Stimulated activated CD4-positive, alpha-beta T cell treated with anti-CD3 and anti-CD28 coated beads, Interleukin-4, amount 100 ng/mL, for 1 hour (primary cell): ENCODE measurements at places on chromosomes 3 and 15.
A peak's percentile ranks its signal among the peaks of the same experiment; 100 is the strongest.

DNA sequence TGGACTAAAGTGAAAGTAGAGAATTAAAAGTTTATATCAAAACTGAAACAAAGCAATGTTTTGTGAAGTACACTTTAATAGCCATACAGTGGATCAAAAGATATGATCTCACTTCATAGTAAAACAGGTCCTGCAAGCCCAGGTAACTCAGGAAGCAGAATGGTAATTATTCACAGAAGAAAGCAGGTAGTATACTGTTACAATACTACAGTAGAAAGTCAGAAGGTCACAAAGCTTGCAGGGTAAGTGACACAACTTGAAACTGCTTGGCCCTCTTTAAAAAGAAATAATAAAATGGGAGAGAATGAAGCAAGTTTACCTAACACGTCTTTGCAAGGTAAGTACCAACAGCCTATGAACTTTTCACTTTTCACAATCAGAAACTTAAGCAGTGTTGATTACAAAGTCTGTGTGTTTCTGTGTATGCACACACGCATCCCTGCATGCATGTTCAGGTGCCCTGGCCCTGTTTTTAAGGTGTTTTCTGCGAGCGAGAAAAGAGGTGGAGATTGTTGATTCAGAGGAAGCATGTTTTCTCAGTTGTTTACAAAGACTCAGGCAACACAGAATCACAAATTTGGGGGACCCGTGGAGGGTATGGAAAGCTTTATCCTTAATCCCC is at the start of gene NAALADL2:
Gene NAALADL2, plus strand, starts transcription at position 221 of the 622 bp plus-strand sequence.
- DNase-seq = no peak

GRCh38 chr15:78085928-78086327 is 6.4 kb upstream of the SH2D7 start:
- no peak for DNase-seq

DNA sequence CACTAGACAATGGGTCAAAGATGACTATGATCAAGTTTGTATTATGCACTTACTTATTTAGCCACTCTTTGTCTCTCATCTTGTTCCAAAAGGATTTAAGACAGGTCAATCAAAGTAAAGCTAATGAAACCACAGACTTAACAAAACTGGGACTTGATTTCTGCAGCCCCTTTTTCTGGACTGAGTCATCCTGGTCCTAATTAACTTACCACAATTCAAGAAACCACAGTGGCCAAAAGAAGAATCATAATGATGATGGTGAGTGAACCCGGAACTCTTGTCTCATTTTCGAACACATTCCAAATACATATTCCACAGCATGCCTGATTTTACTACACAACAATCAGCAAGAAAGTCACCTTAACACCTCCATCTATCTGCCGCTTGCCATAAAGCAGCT is 1333.0 kb downstream of the ROBO1 start:
- DNase-seq = no peak

GRCh38 chr3:179304605-179305004 is 18.2 kb upstream of the ZNF639 start:
- DNase-seq = no peak

GRCh38 chr3:87436781-87437543 is 160.6 kb upstream of the POU1F1 start:
- no peak for DNase-seq

DNA sequence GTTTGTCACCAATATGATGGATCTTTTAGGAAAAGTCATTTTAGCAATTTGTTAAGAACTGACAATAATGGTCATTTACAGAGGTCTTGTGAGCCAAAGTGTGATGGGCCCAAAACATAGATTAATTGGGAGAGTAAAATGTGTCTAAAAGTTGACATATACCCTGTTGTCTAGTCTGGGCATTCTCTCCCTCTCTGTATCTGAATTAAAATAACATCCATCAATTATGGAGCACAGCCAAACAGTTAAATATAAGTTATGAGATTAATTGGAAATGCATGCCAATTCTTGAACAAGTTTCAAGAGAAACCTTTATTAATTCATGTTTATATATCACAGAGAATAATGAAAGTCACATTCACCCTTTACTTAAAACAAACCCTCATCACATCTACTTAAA is 13.6 kb upstream of the NANOGP8 start:
- no peak for DNase-seq

GRCh38 chr15:73624530-73624929 is 8.7 kb downstream of the NPTN start:
- no peak for DNase-seq

- no peak for DNase-seq
Measured at GRCh38 chr15:32004249-32004648, 26.1 kb upstream of the CHRNA7 start.

DNA sequence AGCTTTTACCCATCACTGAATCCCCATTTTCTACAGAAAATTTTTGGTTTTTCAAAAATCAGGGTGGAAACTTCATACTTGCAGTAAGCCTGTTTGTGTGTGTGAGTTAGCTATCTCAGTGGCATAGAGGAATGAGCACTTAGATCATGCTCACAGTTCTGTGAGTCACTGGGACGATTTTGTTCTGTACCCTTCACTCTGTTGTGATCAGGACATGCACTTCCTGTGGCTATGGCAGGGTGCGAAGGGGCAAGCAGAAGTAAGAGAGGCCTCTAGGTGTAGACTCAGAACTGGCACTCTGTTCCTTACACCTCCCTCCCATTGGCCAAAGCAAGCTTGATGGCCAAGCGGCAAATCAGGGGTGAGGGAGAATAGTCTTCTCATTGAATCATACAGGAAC is 11.6 kb downstream of the NIPA2 start:
- DNase-seq = no peak

DNA sequence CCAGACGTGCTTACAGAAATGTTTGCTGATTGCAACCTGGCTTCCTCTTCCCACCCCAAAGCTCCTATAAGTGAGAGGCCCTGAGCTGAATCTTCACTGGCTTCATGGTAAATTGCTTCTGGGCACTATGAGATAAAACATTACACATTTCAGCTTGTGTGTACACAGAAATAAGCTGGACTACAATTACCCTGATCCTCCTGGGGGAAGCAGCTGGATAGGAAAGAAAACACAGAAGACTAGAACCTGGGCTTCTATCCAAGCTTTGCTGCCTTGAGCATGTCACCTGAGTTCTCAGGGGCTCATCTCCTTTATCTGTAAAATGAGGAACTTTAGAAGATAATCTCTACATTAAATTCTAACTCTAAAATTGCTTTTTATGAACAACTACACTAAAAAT is 40.3 kb downstream of the THBS1 start:
- no peak for DNase-seq

- no peak for DNase-seq
Measured at GRCh38 chr3:34504366-34504765, 705.9 kb downstream of the PDCD6IP start.

DNA sequence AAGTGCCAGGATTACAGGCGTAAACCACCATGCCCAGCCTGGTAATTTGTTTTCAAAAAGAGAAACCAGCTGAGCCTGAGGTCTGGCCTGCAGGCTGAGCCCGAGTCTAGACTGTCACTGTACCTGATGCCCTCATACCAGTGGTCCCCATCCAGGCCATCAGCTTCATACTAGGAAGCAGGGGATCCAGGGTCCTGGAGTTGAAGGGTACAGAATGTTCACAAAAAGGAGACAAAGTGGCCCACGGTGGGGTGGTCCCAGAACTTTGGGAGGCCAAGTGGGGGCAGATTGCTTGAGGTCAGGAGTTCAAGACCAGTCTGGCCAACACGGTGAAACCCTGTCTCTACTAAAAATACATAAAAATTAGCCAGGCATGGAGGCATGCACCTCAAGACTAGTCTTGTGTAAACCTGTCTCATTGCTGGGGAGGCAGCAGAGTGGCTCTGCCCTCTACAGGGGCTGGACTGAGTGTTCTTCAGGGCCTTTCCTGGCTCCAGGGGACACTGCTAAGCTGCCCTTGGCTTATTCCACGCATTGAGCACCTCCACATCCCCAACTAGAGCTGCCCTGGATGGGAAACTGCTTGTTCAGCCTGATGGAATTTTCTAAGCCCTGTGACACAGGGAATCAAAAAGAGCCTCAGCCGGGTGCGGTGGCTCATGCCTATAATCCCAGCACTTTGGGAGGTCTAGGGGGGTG is 7.9 kb upstream of the HHATL start:
- no peak for DNase-seq

GRCh38 chr3:133540896-133541674 is 32.4 kb upstream of the CDV3 start:
- DNase-seq = no peak

GRCh38 chr3:24344784-24345439 is 149.7 kb downstream of the THRB start:
- no peak for DNase-seq

- no peak for DNase-seq
Measured at GRCh38 chr15:38844736-38845135, 280.1 kb upstream of the RASGRP1 start.

- DNase-seq = no peak
Measured at GRCh38 chr3:117597865-117598264, 888.3 kb downstream of the TUSC7 start.

DNA sequence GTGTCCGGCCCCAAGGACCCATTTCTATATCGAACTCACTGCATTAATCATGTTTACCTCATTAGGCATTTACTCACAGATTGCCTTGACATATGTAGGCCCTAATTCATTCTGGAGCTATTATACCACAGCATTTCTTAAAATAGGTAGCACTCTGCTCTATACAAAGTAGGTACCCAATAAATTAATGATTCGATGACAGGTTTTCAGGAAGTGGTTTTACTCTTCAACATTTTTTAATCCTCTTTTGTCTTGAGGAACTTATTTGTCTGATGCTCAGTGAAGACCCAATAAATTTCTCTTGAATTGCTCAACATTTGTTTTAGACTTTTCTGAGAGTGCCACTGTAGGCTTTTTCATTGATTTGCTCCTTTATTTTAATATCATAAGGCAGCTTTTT is 12.1 kb downstream of the TGFBR2 start:
- DNase-seq = no peak

- DNase-seq = no peak
Measured at GRCh38 chr3:159455741-159456181, 532.9 kb upstream of the IL12A start.

GRCh38 chr15:91946581-91947292 is 93.2 kb downstream of the SLCO3A1 start:
- DNase-seq = no peak

- no peak for DNase-seq
Measured at GRCh38 chr15:85687329-85687728, 107.4 kb downstream of the KLHL25 start.

GRCh38 chr3:110568246-110568645 is 503.4 kb upstream of the NECTIN3 start:
- DNase-seq = no peak

- no peak for DNase-seq
Measured at GRCh38 chr15:100966997-100967396, 47.8 kb downstream of the LRRK1 start.

GRCh38 chr3:121592856-121593702 is at the start of gene FBXO40:
Gene FBXO40 (plus strand): TSS chr3:121593379. CDS start chr3:121620576, 27,197 bp downstream.
- DNase-seq = no peak

- no peak for DNase-seq
Measured at GRCh38 chr3:62722344-62722743, 152.9 kb downstream of the CADPS start.

DNA sequence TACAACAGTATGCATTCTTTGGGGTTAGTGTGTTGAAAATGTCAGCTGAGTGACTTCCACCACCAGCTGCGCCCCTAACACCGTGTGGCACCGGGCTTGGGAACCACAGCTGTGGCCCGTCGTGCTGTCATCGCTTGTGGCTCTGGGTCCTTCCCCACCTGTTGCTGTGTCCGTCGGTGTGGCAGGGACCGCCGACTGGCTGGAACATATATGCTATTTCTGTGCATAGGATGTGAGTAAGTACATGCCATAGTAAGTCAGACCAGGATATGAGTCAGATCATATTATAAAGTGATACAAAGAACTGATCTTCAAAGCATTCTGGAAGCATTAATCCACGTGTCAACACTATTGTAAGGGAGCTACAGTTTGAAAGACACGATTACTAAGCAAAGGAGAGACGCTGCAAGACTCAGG is 31.9 kb downstream of the EHD4 start:
- DNase-seq = peak; percentile 44

DNA sequence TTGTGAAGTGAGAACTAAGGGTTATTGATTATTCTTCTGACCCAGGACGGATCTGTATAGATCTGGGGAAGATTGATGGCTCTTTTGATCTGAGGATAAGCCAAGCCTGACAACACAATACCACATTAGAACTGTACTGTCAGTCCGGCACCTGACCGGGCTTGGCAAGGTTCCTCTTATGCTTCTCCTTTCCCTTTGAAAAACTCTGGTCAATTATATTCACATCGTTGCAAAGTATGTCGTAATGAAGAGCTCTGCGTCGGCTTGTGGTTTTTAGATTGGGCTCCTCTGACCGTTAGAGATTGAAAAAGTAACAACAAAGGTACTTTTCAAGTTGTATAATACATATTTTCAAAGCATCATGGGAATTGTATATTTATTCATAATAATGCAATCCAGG is 389.8 kb downstream of the NR2F2 start:
- DNase-seq = no peak

GRCh38 chr3:53217175-53217574 is 38.6 kb downstream of the TKT start:
- DNase-seq = no peak

DNA sequence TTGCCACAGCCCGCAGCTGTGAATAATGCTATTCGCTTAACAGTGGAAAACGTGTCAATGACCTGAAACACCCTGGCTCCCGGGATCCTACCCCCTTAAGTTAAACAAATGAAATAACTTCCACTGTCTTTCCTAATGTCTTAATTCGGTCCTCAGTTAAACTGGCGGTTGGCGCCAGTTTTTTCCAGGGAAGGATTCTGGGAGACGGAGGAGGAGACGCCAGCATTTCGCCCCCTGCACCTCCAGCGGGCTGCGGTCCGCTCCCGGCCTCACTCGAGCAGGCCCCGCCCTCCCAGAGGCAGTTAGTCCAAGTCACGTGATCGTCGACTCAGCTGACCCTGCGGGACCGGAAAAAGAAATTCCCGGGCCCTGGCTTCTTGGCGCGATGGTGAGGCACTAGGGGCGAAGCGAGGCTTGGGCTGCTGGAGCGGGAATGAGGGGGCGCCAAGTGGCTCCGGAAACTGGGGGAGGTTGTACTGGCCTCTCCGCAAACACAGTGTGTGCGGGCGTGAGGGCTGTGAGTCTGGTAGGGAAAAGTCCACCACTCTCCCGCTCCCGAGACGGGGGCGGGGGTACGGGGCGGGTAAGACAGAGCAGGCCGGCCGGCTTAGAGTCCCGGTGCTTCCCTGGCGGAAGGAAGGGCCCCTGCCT is at the start of gene COMMD4:
Gene COMMD4, plus strand, starts transcription at position 359 of the 651 bp plus-strand sequence. Its CDS starts 27 bp downstream, at position 386.
- DNase-seq = peak; percentile 83

DNA sequence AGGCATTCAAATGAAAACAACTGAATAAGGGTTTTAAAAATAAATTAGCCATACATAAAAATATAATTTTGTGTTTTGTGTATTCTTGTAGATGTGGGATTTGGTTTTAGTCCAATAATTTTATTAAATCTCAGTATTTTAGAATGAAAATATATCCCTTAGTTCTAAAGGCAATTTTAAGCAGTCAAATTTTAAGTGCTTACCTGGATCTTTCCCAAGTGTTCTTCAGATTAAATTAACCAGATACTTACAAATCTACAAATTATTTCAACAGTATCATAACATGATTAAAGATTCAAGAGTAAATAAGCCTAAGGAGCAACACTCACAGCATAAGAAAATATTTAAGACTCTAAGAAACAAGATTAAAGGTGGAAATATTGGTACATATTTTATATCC is 275.0 kb upstream of the RBMS3 start:
- DNase-seq = no peak
